Mammary epithelial cell (primary cell): ENCODE measurements at places on chromosomes 7 and 10. TPM values are rescaled to one million over a fixed set of nuclear protein-coding genes. Genes with fewer than 3 reads are reported as not detected.

DNA sequence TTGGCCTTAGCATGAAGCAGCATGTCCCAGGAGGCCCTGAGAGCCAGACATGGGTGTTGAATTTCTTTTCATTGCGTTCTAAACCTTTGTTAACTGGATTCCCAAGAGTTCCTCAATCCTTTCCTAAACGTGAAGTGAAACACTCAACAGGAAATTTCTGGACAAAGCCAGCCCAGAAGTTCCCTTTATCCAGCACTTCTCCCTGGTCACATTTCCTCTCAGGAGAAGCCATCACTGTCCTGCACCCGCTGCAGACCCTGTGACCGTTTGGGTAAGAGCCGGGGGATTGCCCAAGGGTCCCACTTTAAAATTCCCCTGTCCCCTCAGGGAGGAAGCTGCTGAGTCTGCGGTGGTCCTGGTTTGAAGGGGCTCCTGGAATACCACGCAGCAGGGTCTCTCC lies 88.0 kb upstream of the ZPBP start:
- DNase-seq = no peak

The WNT8B gene
- total RNA-seq = not detected in 2 replicates

DNA sequence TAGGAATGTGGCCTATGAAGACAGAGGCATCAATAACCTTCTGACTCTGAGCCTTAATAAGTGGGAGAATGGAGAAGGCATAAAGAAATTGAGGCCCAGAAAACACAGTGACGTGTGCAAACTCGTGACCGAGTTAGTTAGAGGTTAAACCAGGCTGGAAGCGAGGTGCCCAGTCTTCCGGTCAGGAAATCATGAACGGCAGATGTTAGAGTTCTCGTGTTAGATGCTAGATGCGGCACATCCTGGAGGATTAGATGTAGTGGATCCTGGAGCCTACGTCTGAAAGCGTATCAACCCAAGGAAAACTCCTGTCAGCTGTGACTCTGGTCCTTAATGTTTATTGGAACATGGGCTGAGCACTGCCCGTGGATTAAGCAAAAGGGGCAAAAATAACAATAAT lies 275.9 kb downstream of the TCF7L2 start:
- no peak for DNase-seq

DNA sequence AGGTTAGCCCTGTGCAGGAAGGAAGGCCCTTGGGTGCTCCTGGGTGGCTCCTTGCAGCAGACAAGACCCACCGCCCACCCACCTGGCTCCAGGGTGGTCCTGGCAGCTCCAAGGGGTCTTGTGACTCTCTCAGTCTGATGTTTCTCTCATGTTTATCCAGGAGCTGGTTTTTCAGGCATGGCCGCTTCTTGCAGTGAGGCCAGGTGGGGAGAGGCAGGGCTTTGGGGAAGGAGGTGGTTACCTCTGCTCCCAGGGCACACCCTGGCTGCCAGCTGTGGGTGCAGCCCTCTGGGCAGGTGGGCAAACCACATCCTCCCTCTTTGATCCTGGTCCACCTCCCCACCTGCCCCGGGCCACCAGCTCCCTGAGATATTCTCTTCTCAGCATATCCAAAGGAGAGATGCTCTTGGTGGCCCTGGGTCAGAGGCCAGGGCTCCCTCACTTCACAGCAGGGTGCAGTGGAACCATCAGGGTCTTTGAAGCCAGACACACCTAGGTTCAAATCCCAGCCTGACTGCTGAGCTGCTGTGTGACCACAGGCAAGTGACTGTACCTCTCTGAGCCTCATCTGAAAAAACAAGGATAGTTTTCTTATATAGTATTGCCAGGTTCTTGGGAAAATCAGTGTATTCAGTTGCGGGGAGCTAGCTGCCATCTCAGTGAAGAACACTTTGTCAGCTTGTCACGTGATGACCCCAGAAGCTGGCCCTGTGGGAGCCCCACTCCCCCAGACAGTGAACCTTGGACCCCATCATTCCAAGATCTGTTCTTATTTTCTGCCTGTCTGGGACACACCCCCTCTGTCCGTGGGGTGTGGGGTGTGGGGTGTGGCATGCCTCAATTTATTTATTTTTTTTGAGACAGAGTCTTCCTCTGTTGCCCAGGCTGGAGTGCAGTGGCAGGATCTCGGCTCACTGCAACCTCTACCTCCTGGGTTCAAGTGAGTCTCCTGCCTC lies 11.5 kb downstream of the GTF2IRD1 start:
- DNase-seq = no peak

The ANKRD2 gene
- 0.47 TPM in 1 of 2 replicates, not detected in the other for total RNA-seq

- DNase-seq = no peak
These were observed 14.2 kb upstream of the GTF2IRD1 start for GRCh38 chr7:74439541-74439940.

- DNase-seq = no peak
These were observed 84.6 kb downstream of the KMT2C start for GRCh38 chr7:152351168-152351567.

DNA sequence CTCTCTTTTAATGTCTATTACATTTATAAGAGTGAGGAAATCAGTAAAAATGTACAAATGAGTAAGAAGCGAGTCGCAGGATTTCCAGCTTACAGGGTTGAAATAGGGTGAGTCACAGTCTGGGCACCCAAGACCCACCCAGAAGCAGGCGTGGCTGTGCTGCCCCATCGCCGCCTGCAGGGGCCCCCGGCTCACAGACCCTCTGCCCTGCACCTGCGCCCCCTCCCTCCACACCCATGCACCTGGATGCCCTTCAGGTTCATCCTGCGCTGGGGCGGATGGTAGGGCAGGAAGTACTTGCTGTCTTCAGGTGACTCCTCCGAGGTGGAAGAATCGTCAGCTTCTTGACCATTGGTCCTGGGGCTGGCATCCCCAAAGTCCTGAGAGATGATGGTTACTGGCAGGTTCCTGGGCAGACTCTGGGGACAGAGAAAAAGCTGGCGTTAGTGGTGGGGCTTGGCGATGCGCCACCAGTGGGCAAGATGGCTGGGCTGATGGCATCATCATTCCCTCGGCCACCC lies 90.2 kb upstream of the GNA12 start:
- DNase-seq = peak; percentile 84

DNA sequence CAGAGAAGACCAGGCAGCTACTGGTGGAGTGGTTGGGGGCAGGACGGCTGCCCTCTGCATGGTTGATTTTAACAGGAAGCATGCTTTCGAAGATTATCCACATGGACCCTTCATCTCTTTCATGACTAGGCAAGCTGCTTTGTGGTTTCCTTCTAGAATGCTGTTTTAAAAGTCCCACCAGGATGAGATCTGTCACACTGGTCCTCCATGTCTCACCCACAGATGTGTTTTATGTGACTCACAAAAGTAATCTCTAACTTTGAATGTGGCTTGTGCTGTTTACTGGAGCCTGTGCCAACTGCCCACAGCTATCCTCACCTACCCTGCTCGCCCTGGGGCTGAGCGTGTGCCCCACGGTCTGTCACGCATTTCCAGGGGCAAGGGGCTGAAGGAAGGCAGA lies 188.8 kb downstream of the GFRA1 start:
- DNase-seq = no peak

The DKK1 gene
- total RNA-seq = 161 TPM

DNA sequence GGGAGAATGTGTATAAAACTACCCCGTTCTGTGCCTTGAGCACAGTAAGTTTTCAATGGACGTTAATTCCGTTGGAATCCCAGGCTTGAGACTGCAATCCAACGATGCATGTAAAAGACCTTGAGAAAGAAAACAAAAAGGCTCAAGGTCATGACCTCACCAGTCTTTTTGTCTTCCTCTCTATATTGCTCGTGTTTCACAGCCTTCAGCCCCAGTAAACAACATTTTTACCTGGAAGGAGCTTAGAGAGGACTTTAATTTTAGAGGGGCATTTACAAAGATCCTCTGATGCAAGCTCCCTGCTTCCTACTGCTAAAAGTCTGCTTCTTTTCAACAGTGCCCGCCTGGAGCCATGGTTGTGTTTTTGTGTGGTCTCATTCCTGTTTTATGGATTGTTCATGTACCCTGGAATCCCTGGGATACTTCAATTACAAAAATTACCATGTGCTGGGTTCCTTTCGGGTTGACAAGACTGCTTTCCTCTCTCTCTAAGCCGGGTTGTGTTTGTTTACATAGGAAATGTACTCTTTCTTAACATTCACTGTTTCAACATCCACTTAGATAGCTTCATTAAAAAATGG lies 320.1 kb upstream of the NFE2L3 start:
- DNase-seq = no peak

The SERPINE1 gene
- 429 TPM for total RNA-seq

The NUTM2E gene
- not detected for total RNA-seq

The ETV1 gene
- total RNA-seq = 5.4 and 14.9 TPM in 2 replicates

- no peak for DNase-seq
These were observed 78.2 kb downstream of the EPC1 start for GRCh38 chr10:32268788-32269187.

The LAMB1 gene
- 285 TPM for total RNA-seq

- no peak for DNase-seq
These were observed 97.5 kb downstream of the ZNF365 start for GRCh38 chr10:62471711-62472110.

The SAP25 gene
- not detected for total RNA-seq

GRCh38 chr7:65225422-65226006 lies 148.1 kb upstream of the ZNF92 start:
- no peak for DNase-seq

- DNase-seq = no peak
These were observed 83.0 kb downstream of the CXCL12 start for GRCh38 chr10:44301781-44302355.

DNA sequence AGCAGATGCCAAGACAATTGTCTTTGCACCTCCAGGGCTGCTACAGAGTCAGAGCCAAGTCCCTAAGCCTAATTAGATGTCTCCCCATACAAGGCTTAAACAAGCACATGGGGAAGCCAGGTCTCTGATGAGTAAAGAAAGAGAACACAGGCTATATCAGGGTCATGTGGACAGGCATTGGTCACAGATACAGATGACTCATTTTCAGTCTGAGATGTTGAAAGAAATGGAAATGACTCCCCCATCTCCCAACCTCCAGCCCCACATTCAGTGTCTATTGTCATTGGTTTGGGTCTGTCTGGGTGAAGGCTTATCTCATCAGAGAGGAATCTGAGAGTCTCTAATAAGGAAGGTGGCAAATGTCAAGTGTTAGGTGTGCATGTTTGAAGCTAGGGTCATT lies 290.1 kb upstream of the KIAA1217 start:
- peak; percentile 10 for DNase-seq

DNA sequence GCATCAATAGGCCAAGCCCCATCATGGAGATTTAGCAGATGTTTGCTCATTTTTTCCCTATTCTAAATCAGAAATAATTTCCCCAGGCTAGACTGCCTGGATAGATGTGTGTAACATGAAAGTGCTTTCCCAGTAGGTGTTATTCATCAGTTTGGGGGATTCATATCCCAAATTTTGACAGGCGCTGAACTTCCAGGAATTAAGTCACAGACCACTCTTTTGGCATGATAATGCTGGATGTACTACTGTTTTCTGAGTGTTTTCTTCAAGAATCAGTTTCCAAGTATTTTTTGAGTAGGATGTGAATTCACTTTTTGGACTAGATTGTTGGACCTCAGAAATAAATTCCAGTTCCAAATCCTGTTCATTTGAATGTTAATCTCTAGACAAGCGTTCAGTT lies 637.4 kb downstream of the REEP3 start:
- DNase-seq = no peak

DNA sequence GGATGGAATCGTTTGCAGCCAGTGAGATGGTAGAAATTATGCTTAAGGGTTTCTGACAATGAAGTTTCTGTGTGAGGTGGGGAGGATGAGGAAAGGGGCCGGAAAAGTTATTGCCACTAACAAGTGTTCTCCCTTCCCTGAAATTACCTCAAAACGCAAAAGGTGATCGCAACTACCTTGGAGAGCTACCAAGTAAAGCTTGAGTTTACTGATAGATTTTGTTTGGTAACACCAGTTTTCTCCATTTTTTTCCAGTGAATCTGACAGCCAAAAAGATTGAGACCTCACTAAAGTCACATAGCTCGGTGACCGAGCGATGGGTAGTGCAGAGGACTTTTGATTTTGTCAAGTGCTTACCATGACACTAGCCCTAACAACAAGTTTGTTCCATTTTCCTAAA lies 1.6 kb downstream of the SUV39H2 start:
- peak; percentile 15 for DNase-seq

The CAPZA2 gene
- total RNA-seq = 152 and 213 TPM in 2 replicates

The PLCE1 gene
- not detected in 2 replicates for total RNA-seq

DNA sequence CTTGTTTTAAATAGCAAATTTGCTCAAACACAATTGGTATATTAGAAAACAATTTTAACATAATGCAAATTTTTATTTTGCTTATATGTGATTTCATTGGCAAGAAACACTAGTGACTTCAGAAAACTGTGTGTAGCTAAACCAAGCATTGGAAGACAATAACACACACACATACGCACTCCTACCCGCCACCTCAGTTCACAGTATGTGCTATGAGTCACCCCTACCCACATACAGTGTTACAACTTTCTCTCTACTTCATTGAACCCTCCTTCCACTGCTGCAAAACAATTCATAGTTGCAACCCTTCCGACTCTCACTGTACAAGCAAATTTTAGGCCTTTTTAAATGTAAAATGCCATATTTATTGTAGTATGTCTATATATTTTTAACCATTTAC lies 119.9 kb upstream of the THSD7A start:
- peak; percentile 0 for DNase-seq

The FBXO24 gene
- total RNA-seq = 0.29 and 0.45 TPM in 2 replicates

DNA sequence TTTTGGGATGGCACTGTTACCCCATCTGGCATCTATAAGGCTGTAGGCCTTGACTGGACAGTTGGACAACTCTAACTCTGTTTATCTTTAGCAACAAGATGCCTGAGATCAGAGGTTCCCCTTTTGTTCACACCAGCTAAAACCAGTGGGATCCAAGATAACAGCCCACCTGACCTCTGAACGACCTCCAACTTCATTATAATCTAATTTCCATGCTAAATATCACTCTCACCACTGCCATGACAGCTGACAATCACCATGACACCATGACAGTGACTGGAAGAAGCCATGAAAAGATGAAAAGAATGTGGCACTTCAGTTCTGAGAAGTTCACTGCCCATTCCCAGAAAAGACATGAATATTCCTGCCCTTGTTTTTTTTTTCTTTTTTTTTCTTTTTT lies 281.4 kb upstream of the TAC1 start:
- DNase-seq = no peak

The CLDN4 gene
- total RNA-seq = 11.7 TPM

The KCNMA1 gene
- total RNA-seq = 45.9 and 46.4 TPM in 2 replicates

The CYP26C1 gene
- total RNA-seq = not detected

- no peak for DNase-seq
These were observed 117.6 kb upstream of the CTTNBP2 start for GRCh38 chr7:117990834-117991233.

GRCh38 chr7:1671594-1672451 lies 1.7 kb downstream of the ELFN1 start:
- no peak for DNase-seq

- no peak for DNase-seq
These were observed 2.4 kb upstream of the PTPRE start for GRCh38 chr10:127904311-127905000.

DNA sequence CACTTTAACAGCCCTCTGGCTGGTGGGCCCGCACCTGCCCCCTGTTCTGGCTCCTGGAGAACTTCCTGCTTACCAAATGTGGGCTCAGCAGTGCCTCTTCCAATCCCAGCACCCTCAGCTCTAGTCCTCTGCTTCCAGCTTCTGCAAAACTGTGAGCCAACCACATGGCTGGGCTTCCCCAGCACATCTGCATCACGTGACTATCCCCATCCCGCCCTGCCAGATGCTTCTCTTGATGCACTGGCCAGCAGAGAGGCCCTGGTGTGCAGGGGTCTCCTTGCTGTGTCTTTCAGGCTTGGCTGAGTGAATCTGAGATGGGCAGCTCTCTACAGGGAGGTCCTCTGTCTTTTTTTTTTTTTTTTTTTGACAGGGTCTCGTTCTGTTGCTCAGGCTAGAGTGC lies 43.8 kb upstream of the DMBT1 start:
- no peak for DNase-seq

The PLA2G12B gene
- not detected in 2 replicates for total RNA-seq
